ENCODE measurements at places on chromosomes 5 and 9.

DNA sequence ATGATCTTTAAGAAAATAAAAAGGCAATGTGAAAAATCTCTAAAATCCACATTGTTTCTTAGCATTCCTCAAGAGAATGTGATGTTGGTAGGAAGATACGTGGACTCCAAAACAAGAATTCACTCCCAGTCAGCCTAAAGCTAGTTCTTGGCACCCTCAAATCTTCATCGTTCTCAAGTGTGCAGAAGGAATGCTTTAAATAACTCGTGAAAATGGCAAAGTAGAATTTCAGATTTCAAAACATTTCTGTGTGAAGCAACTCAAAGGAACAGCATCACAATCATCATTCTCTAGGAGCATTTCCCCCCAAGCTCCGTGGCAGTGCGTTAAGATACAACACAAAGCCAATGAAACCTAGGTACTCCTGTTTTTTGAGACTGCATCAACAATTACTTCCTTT is 185.1 kb upstream of the DMAC1 start:
- DNase-seq: no peak

DNA sequence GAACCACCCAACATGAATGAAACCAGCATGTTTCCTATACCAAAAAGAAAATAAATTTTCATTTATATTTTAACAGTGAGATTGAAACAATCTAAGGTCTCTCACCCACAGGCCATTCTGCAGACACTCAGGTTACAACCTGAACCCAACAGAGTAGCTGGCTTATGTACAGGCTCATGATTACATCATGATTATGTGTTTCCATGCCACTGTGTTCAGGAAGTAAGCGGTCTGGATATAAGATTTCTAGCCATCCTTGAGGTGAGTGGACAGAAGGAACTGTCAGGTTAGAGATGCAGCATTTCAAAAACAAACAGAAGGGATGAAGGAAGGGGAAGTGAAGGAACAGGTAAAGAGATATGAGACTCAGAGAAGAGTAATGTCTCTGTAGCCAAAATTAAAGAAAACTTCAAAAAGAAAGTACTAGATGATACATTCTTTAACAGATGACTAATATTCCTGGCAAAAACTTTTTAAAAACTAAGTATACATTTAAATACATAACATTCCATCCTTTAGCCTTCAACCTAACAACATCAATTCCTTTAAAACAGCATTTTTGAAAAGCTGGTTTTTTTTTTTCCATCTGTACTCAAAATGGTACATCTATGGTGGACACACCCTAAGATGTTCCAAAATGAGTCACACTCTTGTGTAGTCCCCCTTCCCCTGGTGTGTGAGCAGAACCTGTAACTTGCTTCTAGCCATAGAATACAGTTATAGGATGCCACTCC is 119.8 kb downstream of the LPAR1 start:
- no peak for DNase-seq

DNA sequence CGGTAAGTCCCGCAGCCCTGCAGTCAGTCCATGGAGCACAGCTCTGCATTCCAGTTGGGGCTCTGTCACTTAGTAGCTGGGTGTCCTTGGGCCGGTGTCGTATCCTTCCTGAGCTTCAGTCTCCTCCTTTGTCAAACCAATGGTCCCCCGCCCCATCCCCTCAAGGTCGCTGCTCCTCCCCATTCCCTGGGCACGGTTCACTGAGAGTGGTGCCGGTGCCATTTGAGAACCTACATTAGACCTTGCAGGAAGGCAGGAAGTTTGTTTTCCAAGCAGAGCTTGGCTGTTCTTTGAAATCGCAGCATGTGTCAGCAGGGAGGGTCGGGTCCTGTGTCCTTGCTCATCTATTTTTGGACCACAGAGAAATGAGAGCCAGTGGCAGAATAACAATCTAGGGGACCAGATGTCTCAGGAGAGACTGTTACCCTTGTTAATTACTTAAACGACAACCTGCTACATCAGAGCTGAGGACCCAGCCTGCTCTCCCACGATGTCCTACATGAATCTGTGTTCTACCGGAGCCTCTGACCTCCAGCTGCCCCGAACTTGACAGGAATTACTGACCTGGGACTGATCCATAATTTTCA is 21.7 kb upstream of the BARHL1 start:
- no peak for DNase-seq

DNA sequence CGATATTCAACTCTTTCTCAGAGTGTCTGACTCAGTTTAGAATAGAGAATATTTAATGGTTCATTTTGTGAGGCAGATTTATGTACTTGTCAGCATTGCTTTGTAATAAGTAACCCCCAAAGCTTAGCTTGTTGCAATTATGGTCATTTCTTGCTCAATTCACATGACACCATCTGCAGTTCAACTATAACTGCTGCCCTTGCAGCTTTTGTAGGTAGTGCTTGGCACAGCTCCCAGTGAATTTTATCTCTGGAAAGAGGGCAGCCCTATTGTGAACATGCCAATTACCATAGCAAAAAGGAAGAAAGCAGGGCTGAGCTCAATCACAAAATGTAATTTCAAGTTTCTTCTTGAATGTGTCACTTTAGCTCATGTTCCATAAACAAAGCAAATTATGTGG is 1587.7 kb upstream of the ACO1 start:
- no peak for DNase-seq

GRCh38 chr9:70291446-70291845 is 32.7 kb downstream of the SMC5 start:
- no peak for DNase-seq

- no peak for DNase-seq
Observed at GRCh38 chr5:81006947-81007636, 46.9 kb downstream of the RASGRF2 start.

- no peak for DNase-seq
Observed at GRCh38 chr9:72675586-72675985, 154.2 kb downstream of the TMC1 start.

GRCh38 chr5:111127453-111128195 is 35.5 kb downstream of the WDR36 start:
- no peak for DNase-seq

DNA sequence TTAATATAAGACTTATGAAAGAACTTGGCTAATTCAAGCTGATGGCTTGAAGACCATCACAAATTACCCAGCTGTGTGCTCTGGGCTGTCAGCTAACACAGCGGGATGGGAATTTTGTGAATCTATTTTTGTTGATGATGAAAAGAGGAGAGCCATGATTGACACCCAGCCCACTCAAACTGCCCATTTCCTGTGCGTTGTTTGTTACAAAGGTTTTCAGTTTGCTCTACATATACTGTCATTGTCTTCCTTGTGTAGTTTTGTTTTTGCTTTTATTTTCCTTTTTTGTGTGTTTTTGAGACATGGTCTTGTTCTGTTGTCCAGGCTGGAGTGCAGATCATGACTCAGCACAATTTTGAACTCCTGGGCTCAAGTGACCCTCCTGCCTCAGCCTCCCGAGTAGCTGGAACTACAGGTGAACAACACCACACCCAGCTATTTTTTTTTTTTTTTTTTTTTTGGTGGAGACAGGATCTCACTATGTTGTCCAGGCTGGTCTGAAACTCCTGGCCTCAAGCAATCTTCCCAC is 400.3 kb downstream of the ICE1 start:
- no peak for DNase-seq

DNA sequence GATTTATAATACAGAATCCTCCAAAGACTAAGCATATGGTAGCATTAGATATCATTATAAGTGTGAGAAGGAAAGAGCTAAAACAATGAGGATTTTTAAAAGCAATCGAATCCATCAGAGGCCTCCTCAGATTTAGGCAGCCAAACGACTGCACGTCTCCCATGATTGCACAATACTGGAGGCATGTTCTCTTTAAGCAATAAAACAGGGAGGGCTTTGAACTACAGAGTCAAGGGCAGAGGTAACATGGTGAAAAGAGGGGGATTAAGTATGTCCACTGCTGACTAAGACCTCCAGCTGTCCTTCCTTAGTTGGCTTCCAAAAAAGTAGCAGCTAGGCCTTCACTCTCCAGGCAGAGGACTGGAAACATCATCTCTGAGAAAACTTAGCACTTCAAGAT is 298.7 kb upstream of the RGMB start:
- DNase-seq: no peak

DNA sequence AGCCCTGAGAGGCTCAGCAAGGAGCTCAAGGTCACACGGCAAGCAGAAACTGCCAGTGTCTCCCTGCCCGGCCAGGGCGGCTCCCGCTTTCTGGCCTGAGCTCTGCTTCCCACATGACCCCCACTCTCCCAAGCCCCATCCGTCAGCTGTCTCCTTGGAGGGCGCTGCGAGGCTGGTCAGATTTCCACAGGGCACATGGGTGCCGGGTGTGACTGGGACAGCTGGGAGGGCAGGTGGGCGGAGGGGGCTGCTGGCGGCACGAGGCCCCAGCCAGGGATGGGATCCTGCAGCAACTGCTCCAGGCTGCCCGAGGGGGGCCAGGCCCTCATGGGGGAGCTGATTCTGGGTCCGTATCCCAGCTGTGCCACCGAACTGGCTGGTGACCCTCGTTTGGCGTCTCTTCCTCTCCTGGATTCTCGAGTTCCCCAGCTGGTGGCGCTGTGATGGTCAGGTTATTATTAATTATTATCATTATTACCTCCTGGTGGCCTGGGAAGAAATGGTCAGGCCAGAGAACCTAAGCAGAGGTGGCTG is 12.9 kb upstream of the WDR38 start:
- no peak for DNase-seq

DNA sequence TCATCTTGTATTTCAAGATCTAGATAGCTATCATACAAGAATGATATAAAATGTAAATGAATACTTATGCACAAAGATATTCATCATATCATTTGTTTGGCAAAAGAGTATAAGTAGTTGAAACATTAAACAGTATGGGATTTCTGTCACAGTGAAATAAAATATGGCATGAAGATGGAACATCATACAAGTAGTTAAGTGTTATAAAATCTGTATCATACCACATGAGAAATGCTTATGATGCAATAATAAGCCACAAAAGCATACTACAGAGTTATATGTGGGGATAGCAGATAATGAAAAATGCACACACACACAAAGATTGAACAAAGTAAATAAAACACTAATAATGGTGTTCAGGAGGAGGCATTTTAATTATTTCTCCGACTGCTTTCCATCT is 838.0 kb upstream of the DMAC1 start:
- DNase-seq: no peak

DNA sequence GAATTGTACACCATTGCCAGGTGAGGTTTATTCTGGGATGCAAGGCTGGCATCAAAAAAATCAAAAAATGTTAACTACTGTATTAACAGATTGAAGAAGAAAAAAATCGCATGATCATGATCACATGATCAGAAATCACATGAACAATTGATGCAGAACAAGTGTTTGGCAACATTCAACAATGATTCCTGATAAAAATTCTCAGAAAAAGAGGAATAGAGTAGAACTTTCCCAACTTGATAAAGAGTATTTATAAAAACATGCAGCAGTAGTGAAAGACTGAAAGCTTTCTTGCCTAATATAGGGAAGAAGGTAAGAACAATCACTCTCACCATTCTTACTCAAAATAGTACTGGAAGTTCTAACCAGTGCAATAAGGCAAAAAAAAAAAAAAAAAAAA is 16.4 kb downstream of the SLCO4C1 start:
- no peak for DNase-seq

DNA sequence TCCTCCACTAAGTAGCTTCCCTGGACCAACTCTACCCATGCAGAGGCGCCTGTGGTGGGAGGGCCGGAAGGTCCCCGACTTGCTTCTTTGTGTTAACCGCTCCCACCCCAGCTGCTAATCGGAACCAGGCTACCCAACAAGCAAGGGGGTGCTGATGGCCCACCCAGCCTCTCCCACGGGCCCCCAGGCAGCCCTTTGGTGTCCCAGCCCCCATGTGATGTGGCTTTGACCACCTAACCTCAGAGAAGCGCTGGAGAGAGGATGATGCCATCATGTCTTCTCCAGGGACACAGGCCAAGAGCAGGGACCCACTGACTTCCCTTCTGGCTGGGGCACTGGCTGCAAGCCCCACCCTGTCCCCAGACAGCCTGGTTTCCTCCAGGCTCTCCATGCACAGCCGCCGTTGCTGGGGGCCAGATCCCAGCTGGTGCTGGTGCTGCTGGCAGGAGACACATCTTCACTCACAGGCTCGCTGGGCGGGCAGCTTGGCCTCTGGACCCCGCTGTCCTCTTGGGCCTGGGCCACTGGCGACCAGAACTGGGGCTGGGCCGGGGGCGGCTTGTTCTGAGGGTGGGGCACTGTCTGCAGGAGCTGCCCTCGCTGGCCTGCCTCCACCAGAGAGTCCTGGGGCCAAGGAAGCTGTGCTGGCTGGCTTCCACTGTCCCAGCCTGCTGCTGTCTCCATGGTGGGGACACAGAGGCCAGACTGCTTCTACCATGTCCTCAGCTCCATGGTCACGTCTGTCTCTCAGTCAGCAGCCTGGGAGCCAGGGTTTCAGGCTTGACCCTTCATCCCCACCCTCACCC is 27.8 kb downstream of the LAMC3 start:
- DNase-seq: no peak

DNA sequence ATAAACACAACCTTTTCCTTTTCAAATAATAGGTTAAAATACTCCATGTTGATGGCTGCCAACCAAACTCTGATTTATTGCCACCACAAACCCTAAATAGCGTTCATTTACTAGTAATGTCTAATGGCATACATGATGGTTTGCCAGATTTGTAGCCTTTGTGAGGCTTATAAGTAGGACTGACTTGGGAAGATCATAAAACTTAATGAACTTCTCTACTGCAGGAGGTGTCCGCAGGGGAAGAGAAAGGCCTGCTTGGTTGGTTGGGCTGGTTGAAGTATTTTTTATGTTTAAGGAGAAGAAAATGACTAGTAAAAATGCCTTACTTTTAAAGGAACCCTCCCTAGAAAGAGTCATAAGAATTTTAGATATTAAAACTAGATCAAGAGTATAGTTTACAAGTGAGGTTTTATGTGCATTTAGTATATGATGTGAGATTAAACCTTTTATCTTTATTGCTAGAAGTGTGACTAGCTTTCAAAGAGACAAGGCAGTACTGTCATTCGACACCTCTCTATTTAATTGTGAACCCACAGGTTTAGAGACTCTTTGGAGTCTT is 5.0 kb downstream of the PBX3 start:
- no peak for DNase-seq

- DNase-seq: no peak
Observed at GRCh38 chr9:113932906-113933584, 56.9 kb downstream of the ZNF618 start.

DNA sequence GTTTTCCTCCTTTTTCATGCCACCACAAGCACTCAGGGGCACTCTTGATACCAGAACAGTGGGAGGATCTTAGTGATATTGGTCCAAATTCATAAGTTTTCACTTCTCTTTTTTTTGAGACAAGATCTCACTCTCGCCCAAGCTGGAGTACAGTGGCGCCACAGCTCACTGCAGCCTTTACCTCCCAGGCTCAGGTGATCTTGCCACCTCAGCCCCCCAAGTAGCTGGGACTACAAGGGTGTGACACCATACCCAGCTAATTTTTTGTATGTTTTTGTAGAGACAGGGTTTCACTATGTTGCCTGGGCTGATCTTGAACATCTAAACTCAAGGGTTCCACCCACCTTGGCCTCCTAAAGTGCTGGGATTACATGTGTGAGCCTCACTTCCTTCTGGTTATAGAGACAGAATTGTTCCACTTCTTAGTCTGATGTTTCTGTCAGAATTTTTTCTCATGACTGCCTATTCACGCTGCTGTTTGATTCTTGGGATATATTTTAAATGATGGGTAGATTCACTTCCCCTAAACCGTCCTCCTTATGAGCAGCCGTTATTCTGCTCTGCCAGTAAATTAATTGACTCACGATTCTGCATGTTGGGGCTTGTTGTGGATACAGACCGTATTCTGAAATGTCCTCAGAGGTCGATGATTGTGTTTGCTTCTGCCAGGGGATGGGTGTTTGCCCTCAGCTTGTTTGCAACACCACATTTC is 30.8 kb downstream of the MTAP start:
- no peak for DNase-seq

- no peak for DNase-seq
Observed at GRCh38 chr9:35844628-35845270, 15.7 kb downstream of the TMEM8B start.

Measured in stimulated activated CD8-positive, alpha-beta memory T cell treated with anti-CD3 and anti-CD28 coated beads, Interleukin-2, amount 100 ng/mL, for 48 hours (primary cell).